ENCODE measurements at places on chromosomes 2 and 18. TPM values are rescaled to one million over a fixed set of nuclear protein-coding genes. Genes with fewer than 3 reads are reported as not detected.

Gene RAB3GAP1
- total RNA-seq = 75.5 TPM

Gene CTAGE1
- total RNA-seq = 0.07 TPM

Gene BUB1
- total RNA-seq = 27.0 TPM

Gene LCT
- 0.03 TPM for total RNA-seq

Gene RSAD2
- total RNA-seq = 0.33 TPM

Gene ZNF521
- total RNA-seq = 20.7 TPM

Gene CHRNA1
- total RNA-seq = 0.10 TPM

Gene IL36G
- total RNA-seq = not detected

Gene ARHGEF33
- total RNA-seq = 0.43 TPM

All from smooth muscle cell of the pulmonary artery (primary cell).